ENCODE measurements at places on chromosomes 7 and 10. TPM values are rescaled to one million over a fixed set of nuclear protein-coding genes. Genes with fewer than 3 reads are reported as not detected.

The PAX4 gene
- not detected for total RNA-seq

The VOPP1 gene
- total RNA-seq, result 61.7 TPM

The MGAM2 gene
- not detected for total RNA-seq

The MMP21 gene
- total RNA-seq, result not detected

The BEND7 gene
- total RNA-seq, result not detected

The TRPV5 gene
- total RNA-seq, result not detected

The PRPS1L1 gene
- not detected for total RNA-seq

The MMRN2 gene
- total RNA-seq, result not detected

The PLXNA4 gene
- 42.2 TPM for total RNA-seq

The ELFN1 gene
- 0.05 TPM for total RNA-seq

The CLEC2L gene
- not detected for total RNA-seq

The COMTD1 gene
- total RNA-seq, result 41.6 TPM

The FAM25A gene
- total RNA-seq, result not detected

The PVRIG gene
- total RNA-seq, result 70.9 TPM

The DPYSL4 gene
- 6.4 TPM for total RNA-seq

The WEE2 gene
- total RNA-seq, result not detected

The ZNF777 gene
- 14.2 TPM for total RNA-seq

The MUC3A gene
- total RNA-seq, result not detected

The RSPH10B2 gene
- total RNA-seq, result not detected

The PON3 gene
- not detected for total RNA-seq

The USP6NL gene
- total RNA-seq, result 2.9 TPM

The LRRN3 gene
- 253 TPM for total RNA-seq

The GPR158 gene
- total RNA-seq, result not detected

The EN2 gene
- not detected for total RNA-seq

The FOXI2 gene
- total RNA-seq, result not detected

The PTEN gene
- 75.5 TPM for total RNA-seq

The CAV2 gene
- not detected for total RNA-seq

The TSPAN33 gene
- 1.3 TPM for total RNA-seq

The CPN1 gene
- total RNA-seq, result not detected

The IGF2BP3 gene
- 0.41 TPM for total RNA-seq

The FAM13C gene
- not detected for total RNA-seq

The NEUROD6 gene
- not detected for total RNA-seq

The FXYD4 gene
- total RNA-seq, result not detected

The WNT16 gene
- not detected for total RNA-seq

The RBM28 gene
- total RNA-seq, result 38.6 TPM

The AGAP6 gene
- 16.3 TPM for total RNA-seq

The RAB19 gene
- 5.0 TPM for total RNA-seq
